SK-N-SH (cell line): ENCODE measurements at places on chromosomes 1 and 21.

DNA sequence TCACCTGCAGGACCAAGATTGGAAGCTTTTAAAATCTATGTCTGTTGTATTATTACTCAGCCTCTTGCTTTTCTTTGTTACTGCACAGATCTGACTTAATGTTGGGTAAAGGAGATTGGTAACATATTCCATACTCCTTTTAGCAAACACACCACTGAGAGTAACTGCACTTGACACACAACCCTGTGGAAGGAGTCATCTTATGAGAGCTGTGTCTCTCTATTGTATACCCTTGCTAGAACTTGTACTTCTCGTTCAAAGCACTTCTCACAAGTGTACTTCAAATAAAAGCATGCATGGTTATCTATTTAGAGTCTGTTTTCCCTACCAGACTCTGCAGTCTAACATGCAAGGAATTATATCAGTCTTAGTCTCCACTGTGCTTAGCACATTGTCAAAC, 813.4 kb downstream of the ADGRL2 start:
- DNase-seq, result no peak

DNA sequence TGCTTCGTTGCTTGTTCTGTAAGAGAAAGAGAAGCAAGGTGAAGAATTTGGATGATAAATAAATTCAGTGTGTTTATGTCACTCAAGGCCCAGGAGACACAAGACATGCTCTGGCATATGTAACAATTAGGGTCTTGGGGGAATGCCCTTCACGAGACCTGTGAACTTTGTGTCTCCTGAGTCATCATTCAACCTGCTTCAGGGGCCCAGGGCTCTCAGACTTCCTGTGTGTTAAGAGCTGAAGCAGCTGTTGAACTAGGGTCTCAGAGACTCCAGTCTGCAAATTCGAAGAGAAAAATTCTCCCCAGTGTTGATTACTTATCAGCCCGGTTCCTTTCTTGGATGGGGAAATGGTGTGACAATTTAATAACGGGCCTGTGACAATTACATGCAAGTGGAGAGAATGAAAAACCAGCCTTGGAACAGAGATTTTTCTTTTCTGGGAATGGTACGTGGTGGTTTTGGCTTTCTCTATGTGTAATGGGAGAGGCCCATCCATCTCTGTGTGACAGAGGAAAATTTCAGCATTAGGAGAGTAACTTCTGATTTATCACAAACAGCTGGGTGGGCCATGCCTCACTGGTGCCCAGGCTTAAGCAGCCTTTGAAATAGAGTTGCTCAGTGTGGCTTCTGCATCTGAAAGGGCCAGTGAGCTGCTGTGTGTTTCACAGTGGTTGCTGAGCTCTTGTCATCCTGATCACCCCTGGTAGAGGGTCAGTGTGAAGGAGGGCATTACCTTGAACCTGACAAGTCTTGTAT, 22.4 kb downstream of the HUNK start:
- DNase-seq, result no peak

GRCh38 chr1:40842207-40842606, 20.0 kb downstream of the CITED4 start:
- no peak for DNase-seq

GRCh38 chr1:230864441-230864840, 3.9 kb downstream of the C1orf198 start:
- no peak for DNase-seq

DNA sequence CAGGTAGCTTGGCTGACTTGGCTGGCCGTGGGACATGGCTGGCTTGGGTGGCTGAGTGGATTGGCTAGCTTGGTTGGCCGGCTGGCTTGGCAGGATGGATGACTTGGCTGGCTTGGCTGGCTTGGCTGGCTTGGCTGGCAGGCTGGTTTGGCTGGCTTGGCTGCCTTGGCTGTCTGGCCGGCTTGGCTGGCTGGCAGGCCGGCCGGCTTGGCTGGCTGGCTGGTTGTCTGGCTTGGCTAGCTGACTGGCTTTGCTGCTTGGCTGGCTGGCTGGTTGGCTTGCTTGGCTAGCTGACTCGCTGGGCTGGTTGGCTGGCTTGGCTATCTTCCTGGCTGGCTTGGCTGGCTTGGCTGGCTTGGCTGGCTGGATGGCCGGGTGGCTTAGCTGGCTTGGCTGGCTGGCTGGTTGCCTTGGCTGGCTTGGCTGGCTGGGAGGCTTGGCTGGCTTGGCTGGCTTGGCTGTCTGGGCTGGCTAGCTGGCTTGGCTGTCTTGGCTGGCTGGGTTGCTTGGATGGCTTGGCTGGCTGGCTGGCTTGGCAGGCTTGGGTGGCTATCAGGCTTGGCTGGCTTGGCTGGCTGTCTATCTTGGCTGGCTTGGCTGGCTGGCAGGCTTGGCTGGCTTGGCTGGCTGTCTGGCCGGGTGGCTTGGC, 129.7 kb upstream of the FAM72C start:
- DNase-seq, result no peak

DNA sequence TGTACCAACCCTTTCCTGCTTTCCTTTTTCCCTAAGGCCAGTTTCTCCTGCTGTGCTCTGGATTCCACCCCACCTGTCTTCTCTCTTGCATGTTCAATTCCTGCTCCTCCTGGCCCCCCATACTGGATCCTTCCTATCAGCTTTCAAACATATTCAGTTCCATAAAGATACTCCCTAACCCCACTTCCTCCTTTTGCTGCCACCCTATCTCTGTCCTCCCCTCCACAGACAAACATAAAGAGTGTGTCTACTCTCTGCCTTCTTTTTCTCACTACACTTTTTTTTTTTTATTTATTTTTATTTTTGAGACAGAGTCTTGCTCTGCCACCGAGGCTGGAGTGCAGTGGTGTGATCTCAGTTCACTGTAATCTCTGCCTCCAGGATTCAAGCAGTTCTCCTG, 16.9 kb upstream of the RPF1 start:
- DNase-seq, result no peak

DNA sequence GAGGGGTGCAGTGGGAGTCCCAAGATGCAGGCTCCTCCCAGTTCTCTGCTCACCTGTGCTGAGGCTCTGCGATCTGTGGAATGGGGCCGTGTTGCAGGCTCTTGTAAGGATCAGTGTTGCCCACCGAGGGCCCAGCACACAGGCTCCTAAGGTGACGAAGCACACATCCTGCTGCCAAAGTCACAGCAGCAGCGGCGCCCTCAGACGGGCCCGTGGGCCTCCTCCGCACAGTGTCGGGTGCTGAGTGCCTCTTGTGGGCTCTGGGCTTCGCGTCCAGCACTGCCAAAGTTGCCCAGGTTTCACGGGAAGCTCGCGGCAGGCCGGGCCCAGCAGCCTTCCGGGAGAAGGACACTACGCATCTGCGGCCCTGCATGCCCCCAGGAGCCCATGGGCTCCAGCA, 72.1 kb upstream of the ABCG1 start:
- DNase-seq, result no peak

DNA sequence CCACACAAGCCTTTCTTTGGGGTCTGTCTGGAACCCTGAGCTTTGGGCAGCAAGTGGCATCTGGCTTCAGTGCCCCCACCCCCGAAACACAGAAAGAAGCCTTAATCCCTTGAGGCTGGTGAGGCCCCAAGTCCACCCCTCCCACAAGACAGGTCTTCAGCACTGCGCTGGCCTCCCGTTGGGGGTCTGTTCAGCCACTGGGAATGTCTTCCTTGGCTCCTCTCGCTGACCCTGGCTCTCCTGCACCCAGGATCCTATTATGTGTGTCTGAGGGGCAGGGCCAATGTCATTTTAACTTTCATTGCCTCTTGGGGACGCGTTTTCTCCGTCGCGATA, 26.9 kb downstream of the ATP8B2 start:
- DNase-seq, result peak; percentile 25

DNA sequence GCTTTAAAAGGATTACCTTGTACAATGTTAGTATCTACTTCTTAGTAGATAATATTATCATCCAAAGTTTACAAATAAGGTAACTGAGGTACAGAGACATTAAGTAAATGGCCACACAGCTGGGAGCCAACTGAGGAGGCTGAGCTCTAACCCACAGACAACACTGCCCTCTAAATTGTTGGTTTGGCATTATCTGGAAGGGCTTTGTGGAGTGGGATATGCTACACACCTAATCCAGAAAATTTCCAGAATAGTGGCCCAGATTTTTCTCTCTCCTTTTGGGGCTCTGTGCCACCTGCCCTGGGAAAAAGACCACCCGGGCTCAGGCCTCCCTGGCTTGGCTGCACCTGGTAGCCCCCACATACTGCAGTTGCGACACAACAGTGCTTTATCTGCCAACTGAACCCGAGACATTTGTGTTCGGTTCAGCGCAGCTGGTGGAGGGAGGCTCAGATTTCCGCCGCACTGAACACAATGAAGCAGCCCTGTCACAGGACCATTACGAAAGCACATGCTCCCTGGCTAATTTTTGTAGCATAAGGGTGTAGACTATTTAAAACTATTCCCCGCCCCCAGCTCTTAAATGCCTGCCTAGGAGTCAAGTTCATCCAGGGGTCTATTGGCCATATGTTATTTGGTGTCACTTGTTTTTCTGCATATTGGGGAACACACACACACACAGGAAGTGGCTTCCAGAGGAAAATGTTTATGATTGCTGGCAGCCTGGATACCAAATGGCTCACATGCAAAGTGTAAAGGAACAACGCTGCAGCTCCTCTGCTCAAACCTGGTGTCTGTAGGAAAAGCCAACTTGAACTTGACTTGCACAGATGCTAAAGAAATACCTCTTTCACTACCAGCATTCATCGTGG, 92.3 kb upstream of the ESRRG start:
- no peak for DNase-seq

GRCh38 chr1:204345941-204346645, 13.6 kb downstream of the PLEKHA6 start:
- no peak for DNase-seq

- DNase-seq, result no peak
Observed at GRCh38 chr1:201475130-201475529, 6.1 kb upstream of the PHLDA3 start.

GRCh38 chr1:179001451-179001850, 24.2 kb upstream of the FAM20B start:
- no peak for DNase-seq

DNA sequence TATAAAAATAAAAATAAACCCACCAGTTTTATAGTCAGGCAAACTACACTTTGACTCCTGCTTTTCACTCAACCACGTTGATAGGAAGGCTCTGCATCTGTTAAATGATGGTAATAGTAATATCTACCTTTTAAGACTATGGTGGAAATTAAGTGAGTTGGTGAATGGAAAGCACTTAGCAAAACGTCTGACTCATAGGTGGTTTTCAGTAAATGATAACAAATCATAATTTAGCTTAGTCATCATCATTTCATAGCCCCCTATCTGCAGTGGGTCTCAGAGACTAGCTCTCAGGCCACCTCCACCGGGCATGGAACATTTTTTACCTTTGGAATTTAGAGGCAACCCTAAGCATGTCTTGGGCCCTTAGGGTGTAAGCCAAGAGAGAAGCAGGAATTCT, 160.0 kb downstream of the PDE4B start:
- DNase-seq, result no peak

- no peak for DNase-seq
Observed at GRCh38 chr1:90341516-90341915, 346.6 kb downstream of the ZNF326 start.

GRCh38 chr21:33362044-33362555, 37.3 kb downstream of the IFNAR1 start:
- DNase-seq, result no peak

- DNase-seq, result no peak
Observed at GRCh38 chr1:246527402-246528088, 20.5 kb upstream of the SMYD3 start.
